ENCODE measurements at places on chromosomes 1 and 21.

DNA sequence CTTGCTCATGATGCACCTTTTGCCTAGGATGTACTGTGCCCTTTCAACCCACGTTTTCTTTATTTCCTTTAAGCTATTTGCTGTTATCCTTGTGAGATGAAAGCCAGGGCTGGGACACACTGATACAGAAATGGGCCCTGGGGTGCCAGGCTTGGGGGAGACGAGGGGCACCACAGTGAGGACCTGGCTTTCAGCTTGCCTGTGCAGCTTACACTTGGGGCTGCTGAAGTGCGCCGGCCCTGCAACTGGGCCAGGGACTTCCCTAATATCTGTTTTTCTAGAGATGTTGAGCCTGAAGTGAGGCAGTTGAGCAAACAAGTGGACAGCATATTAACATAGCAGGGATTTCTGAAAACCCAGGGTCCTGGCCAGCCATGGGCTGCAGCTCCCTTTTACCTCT, 42.5 kb upstream of the SLC19A1 start:
- no peak for DNase-seq

GRCh38 chr1:8082945-8083344, 56.8 kb upstream of the ERRFI1 start:
- DNase-seq: peak; percentile 93

DNA sequence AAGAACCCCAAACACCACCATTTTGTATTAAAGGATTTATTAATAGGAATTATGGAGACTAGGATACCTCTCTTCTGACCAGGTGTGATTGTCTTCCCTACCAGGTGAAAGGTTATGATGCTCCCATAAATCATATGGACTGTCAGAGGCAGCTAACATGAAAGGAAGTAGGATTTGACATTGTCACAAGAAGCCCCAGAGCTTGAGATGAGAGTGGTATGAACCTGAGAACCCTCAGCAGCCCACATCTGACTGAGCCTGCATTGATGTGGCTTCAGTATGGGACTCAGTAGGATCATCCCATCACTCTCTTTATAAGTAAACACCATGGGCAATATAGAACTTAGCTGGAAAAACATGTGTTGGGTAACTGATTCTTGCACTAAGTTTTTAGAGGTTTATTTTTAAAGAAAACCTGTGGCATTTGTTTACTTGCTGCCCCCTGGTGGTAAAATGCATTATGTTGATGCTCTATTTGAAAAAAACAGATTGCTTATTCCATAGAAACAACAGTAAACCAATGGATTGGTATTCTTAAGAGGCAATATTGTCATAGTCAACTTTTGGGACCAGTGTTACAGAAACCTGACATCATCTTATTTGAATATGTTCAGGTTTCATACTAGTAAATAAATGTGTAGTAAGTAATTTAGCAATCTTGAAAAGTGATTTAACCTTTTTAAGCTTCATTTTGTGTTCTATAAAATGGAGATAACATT, 16.6 kb upstream of the CACYBP start:
- DNase-seq: peak; percentile 38

- no peak for DNase-seq
Measured at GRCh38 chr1:169025412-169025811, 81.1 kb upstream of the ATP1B1 start.

- DNase-seq: no peak
Measured at GRCh38 chr21:44011123-44011522, 986 bp upstream of the TRAPPC10 start.

GRCh38 chr1:201266774-201267173, 16.5 kb upstream of the PKP1 start:
- peak; percentile 90 for DNase-seq

GRCh38 chr21:39094087-39094780, 89.0 kb downstream of the PSMG1 start:
- DNase-seq: no peak

GRCh38 chr1:15354580-15354965, 55.1 kb upstream of the EFHD2 start:
- peak; percentile 45 for DNase-seq

GRCh38 chr1:167672831-167673230, 42.8 kb downstream of the RCSD1 start:
- no peak for DNase-seq

DNA sequence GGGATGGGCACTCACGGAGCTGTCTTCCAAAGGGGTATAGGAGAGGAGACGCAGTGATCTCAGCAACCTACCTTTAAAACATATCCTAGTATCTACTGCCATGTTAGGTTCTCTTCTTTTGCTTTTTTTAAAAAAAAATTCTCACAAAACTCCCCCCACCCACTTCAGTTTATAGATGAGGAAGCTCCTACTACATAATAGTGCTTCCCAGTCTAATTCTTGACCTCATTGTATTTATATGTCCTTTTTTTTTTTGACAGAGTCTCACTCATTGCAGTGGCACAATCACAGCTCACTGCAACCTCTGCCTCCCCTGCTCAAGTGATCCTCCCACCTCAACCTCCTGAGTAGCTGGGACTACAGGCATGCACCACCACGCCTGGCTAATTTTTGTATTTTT, 99.9 kb downstream of the OSBPL9 start:
- no peak for DNase-seq

GRCh38 chr1:182603646-182604174, 479 bp downstream of the RGS16 start:
- no peak for DNase-seq

GRCh38 chr1:94999456-95000131, 72.7 kb upstream of the CNN3 start:
- no peak for DNase-seq

DNA sequence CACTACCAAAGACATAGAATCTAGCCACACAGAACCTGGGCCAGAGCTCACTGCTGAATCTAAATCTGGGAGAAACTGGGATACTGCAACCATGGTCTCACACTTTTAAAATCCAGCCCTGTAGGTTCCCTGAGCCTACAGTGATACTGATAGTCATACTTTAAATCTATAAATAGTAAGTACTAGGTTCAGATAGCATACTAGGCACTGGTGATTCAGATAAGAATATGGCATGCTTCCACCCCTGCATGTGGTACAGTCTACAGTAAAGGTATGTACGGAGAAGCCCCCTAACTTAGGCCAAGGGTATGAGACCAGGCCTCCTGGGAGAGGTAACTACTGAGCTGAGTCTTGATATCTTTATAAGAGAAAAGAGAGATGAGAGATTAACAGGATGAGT, 193.3 kb upstream of the HMGB4 start:
- DNase-seq: no peak

GRCh38 chr1:150210091-150210490, 25.8 kb downstream of the ANP32E start:
- DNase-seq: no peak

DNA sequence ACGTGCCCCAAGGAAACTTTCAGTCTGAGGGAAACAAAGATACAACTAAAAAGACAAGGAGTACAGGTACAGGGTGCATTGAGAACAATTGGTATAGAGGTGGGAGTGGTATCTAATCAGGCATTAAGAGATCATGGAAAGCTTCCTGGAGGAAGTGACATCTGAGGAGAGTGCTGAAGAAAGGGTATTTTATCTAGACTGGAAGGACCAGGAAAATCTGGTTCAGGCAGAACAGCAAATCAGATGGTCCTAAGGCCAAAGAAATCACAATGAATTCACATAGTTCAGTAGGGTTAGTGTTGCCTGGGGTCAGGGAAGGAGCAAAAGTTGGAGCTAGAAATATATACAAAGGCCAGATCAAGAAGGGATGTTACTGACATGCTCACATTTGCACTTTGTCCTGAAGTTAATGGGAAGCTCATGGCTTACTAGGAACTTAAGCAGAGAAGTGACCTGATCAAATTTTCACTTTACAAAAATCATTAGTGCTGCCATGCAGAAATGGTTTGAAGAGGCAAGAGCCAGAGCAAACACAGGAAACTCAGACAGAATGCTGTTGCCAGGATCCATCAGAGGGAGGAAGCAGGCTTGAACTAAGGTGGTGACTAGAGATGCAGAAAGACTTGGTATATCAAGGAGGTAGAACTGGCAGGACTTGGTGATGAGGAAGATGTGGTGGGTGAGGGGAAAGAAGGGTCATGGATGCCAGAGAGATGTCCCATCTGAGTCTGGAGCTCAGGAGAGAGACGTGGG, 14.5 kb upstream of the CTTNBP2NL start:
- no peak for DNase-seq

GRCh38 chr1:79895573-79895972, 889.0 kb upstream of the ADGRL4 start:
- DNase-seq: no peak

DNA sequence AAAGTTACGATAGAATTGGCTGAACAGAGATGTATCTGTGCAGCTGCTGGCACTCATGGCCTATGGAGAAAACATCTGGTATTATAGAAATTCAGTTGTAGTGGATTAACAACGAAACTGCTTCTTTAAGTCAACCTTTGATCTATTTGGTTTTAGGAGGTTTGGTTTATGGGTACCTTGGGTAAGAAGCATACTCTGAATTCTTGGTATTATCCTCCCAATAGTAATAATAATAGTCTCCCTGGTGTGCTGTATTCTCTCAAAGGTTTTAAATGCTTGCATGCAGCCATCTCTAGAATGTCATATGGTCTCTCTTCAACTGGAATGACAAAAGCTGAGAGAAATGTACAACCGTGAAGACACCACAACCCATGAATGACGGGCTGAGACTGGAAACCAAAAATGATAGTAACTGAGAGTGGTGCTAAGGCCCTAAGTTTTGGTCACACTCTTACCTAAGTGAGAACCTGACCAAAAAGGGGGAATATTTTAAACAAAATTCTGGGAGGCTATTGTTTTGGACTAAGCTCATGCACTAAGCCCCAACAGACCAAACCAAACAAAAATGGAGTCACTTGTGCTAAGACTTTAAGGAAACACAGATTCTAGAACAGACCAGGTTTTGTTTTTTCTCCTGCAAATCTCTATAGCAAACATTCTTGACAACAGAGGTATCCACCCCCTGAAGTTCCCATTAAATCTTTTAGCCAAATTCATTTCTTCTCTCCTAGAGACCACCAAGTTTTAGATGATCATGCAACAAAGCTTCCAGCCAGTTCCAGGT, 17.6 kb upstream of the TMEM61 start:
- no peak for DNase-seq

Measured in HT1080 (cell line).